ENCODE measurements at places on chromosomes 3 and 15.

DNA sequence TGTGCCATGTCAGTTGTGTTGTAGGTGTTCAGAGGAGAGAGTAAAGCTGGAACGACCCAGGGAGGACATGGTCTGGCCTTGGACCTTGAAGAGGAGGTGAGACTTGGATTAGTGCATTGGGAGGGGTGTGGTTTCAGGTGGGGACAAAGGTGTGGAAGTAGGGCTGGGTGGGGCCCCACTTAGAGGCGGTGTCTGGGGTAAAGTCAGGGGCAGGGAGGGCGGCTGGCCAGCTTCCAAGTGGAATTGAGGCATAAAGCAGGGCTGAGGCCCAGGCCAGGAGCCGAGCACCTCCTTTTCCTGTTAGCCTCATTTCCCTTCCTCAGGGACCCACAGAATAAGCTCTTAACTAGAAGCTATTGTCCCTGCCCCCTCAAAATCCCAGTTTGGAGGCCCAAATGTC is 36.2 kb upstream of the FLNB start:
- no peak for DNase-seq

- DNase-seq: no peak
These were observed 421.0 kb upstream of the CNTN4 start for GRCh38 chr3:1677576-1678156.

DNA sequence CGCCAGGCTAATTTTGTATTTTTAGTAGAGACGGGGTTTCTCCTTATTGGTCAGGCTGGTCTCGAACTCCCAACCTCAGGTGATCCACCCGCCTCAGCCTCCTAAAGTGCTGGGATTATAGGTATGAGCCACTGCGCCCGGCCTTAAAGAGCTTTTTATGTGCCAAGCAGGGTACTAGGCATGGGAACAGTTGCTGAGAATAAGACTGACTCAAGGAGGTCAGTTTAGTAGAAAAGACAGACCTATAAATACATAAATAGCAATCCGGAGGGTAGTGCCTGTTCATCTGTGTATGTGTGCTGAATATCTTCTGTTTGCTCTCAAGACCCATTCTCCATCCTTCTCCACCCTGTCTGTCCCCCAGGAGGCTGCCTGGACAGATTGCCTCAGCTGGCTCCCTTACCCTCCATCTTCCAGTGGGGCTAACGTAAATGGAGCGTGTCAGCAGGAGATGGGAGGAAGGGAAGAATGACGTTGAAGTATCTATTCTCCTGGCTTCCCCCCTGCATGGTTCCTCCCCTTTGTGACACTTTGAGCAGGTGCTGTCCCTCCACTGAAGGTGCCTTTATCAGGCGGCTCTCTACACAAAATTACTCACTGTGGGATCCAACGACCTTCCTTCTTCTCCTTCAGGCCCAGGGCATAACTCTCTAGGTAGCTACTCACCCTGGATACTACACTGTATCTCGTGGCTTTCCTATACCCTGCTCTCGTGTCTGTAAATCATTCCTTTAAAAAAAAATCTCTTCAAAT is 31.1 kb downstream of the FBXO40 start:
- DNase-seq: no peak

GRCh38 chr3:72114773-72115172 is 329.8 kb upstream of the PROK2 start:
- DNase-seq: no peak

- no peak for DNase-seq
These were observed 119.0 kb downstream of the BBX start for GRCh38 chr3:107641572-107642307.

DNA sequence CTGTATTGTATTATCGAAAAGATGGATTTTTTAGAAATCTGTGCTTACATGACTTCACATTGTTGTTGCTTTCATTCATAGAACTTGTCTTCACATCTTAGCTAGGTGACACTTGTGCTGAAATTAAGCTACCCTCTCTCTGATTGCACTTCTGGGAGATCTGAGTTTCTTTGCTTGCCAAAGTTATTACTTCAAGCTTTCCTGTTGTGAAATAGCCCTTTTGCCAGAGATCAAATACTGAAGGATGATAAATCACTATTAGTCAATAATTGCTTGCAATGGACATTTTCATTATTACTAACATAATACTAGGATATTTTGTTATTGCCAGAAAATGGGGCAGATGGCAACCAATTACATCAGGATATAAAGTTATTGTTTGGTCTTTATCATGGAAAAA is 34.7 kb downstream of the PIK3CA start:
- no peak for DNase-seq

GRCh38 chr3:128270559-128271492 is 117.5 kb downstream of the EEFSEC start:
- no peak for DNase-seq

GRCh38 chr15:63895194-63895593 is 61.4 kb upstream of the HERC1 start:
- DNase-seq: no peak

DNA sequence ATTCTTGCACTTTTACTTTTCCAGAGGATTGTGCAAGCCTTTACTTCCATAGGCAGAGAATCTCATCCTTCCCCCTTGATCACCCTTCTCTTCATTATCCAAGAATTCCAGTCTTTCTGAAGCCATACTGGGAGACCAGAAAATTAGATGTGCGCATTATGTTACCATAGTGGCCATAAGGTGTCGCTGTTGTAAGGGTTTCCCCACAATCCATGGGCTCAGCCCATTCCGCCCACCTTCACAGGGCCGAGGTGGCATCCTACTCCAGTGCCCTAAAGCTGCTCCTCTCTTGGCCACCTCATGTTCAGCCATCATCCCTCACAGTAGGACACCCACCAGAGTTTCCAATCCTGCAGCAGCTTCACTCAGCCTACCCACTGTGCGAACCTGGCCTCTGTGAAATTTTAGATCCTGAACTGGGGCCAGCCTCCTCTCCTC is 35.0 kb downstream of the CTSH start:
- no peak for DNase-seq

- DNase-seq: no peak
These were observed 46.2 kb downstream of the TRIM69 start for GRCh38 chr15:44782516-44782915.

Data from stimulated activated CD8-positive, alpha-beta memory T cell treated with anti-CD3 and anti-CD28 coated beads, Interleukin-12 subunit alpha, Interleukin-12 subunit beta, amount 100 ng/mL, for 1 hour (primary cell).